Endothelial cell of umbilical vein (primary cell): ENCODE measurements at places on chromosomes 3 and 15.

DNA sequence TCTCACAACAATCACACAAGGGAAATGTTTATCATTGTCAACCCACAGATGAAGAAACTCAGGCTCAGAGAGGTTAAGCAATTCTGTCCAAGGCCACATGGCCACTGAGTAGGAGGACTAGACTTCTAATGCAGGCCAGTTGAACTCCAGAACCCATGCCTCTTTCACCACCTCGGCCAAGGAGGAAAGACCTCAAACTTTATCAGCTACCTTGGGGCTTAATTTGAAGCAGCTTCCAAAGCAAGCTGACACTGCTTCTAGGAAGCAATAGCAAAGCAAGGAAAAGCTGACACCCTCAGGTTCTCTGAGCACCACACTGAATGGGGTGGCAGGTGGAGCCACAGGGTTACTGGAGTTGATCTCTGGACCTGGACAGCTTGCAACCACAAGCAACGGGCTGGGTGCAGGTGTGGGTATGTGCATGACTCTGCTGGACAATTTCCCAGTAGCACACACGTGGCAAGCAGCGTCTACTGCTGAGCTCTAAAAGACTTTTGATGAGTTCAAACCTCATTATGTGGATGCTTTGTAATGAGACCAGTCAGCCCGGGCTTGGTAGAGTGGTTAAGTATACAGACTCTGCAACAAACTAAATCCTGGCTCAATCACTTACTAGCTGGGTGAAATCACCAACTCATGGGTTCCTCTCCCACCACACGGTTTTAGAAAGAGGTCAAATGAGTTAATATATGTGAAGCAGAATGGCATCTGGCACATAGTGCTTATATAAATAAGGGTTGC lies 23.1 kb downstream of the CCNL1 start:
- DNase-seq: no peak

- no peak for DNase-seq
Observed at GRCh38 chr15:41407341-41407740, 5.0 kb upstream of the NDUFAF1 start.

GRCh38 chr3:111366515-111366914 lies 175.5 kb upstream of the CD96 start:
- DNase-seq: no peak

DNA sequence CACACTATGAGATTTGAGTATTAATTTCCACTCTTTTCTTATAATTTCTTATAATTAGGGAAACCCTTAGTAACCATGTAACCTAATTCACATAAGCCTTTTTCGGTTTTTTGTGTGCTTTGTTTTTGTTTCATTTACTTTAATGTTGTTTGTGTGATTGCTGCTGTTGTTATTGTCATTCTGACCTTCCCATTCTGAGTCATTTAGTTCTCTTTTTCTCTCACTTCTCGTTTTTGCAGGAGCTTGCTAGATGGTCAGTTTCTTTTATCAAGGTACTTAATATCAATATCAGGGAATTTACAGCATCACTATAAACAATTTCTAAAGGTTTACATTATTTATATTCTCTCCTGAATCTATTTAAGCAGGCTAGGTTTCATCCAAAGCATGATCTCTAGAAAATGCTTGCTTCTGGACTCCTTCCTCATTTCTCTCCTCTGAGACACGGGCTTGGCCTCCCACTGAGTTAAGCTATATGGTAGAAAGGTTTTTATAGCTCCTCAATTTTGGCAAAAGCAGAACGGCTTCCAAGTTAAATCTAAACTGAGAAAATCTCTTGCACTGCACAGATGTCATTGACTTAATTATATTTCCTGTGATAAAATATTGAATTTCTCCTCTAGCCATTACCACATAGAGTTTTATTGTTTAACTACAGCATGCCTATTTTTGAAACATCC lies 534.2 kb downstream of the NSUN3 start:
- DNase-seq: no peak

DNA sequence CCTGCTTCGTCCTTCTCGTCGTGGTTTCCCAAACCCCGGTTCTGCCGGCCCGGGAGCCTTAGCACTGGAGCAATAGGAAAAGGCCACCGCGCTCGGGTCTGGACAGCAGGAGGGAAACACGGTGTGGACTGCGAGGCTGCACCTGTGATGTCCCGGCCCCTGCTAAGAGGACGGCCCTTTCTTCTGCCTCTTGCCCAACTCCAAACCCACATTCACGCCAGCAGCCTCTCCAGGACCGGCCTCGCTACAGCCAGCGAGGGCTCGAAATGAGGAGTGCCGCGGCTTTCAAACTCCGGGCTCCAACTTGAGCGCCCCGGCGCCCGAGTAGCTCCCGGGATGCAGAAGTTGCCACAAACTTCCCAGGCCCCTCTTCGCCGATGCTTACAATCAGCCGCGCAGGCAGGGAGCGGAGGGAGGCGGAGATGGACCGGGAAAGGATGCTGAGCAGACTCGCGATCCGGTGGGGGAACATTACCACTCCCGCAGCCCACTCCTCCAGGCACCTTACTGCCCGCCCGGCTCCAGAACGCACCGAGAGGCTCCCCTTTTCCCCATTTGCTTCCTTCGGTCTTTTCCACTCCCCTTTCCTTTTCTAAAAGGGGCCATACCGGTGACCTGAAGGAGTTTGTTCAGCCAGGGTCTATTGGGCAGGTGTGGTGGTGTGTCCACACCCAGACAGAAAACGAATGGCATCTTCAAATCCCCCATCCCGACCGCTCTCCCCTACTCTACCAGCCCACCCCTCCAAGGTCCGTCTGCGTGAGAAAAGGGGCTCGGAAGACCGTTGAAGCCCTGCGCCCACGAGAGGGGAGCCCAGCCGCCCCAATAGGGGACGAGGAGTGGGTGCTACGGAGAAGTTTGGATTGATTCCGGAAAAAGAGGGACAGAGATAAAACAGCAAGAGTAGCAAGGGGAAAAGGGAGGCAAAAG lies 18.8 kb upstream of the SATB1 start:
- no peak for DNase-seq

- no peak for DNase-seq
Observed at GRCh38 chr3:133760916-133761315, 14.7 kb downstream of the TF start.

- DNase-seq: peak; percentile 43
Observed at GRCh38 chr3:174438501-174439145, 420.5 kb upstream of the NAALADL2 start.
